CD4-positive, alpha-beta T cell treated with Interleukin-2 at 100 ng/mL for 4 hours (primary cell): ENCODE measurements at places on chromosomes 1 and 21.

- no peak for DNase-seq
Measured at GRCh38 chr1:9317591-9318417, 25.1 kb downstream of the SPSB1 start.

- DNase-seq: peak; percentile 51
Measured at GRCh38 chr1:21782349-21782867, 541 bp downstream of the USP48 start.

DNA sequence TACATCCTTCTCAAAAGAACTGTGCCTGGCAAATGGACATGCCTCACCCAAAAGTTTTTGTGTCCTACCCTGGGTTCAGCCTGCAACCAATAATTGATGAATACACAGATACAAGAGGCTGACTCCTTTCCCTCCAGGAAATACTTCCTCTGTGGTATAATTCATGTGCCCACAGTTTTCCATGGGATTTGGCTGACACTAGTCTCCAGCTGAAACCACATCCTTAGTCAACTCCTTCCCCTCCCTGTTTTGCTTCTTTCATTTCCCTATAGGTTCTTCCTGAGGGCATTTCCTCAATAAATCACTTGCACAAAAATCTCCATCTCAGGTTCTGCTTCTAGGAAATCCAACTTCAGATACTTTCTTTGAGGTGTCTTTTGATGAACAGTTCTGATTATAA is 436.6 kb upstream of the C1orf87 start:
- DNase-seq: no peak

DNA sequence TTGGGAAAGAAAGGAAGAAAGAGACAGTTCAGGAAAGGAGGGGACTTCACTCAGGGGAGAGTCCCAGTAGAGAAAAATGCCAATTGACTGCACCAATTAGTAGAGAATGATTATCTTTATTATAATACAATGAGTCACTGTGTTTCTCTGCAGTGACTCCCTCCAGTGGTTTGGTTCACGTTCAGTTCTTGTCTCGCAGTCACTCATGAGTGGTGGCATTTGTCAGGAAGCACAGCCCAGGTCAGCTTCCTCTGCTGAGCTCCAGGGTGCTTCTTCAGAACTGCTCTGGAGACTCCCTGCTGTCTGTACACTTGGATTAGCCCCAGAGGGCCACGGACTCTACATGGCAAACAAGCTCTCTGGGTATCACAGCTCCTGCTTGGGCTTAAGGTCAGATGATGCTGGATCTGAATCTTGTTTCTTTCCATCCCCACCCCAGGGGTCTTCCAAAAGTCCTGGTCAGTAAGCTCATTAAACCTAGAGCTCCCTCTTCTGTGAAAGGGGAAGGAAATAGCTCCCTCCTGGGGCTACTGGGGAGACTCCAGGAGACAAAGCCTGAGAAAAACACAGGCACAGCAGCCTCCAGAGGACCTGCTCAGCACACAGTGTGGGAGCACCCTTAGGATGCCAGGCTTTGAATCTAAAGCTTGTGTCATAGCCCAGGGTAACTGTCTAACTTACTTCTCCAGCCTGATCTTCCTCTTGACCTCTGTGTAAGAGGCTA is 619.0 kb downstream of the AJAP1 start:
- no peak for DNase-seq

DNA sequence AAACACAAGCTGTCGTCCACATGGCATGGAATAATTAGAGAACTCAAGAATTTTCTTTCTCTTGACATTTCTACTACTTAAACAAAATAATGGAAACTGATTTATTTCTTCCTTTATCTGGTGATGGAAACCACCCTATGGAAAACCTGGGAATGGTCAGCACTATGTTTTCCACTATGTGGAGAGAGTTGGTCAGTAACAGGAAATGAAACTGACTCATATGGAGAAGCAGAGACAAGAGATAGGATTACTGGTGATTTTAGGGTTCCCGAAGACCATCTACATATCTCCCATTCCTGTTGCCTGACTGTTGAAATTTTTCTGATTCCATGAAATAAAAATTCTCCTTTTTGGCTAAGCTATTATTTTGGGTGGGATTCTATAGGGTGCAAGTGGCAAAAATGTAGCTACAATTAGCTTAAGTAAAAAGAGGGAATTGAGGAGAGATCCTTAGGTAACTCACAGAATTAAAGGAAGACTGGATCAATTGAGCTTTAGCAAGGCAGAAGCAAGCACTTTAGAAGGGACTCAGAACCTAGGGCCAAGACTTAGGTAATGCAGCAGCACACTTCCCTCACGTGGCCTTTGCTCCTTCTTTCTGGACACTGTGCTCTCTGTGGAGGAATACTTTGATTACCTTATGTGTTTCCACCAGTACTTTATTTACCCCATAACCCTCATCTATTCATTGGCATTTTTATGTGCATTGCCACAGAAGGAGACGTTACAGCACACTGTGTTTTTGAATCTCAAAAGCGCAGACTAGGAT is 89.6 kb downstream of the LEPR start:
- no peak for DNase-seq

- DNase-seq: no peak
Measured at GRCh38 chr1:223219318-223219635, 76.2 kb upstream of the TLR5 start.

- DNase-seq: no peak
Measured at GRCh38 chr1:24702511-24703293, 42.5 kb upstream of the CLIC4 start.

- no peak for DNase-seq
Measured at GRCh38 chr1:212621949-212622305, 13.4 kb downstream of the ATF3 start.

- DNase-seq: no peak
Measured at GRCh38 chr1:16143005-16143565, 12.8 kb downstream of the EPHA2 start.

DNA sequence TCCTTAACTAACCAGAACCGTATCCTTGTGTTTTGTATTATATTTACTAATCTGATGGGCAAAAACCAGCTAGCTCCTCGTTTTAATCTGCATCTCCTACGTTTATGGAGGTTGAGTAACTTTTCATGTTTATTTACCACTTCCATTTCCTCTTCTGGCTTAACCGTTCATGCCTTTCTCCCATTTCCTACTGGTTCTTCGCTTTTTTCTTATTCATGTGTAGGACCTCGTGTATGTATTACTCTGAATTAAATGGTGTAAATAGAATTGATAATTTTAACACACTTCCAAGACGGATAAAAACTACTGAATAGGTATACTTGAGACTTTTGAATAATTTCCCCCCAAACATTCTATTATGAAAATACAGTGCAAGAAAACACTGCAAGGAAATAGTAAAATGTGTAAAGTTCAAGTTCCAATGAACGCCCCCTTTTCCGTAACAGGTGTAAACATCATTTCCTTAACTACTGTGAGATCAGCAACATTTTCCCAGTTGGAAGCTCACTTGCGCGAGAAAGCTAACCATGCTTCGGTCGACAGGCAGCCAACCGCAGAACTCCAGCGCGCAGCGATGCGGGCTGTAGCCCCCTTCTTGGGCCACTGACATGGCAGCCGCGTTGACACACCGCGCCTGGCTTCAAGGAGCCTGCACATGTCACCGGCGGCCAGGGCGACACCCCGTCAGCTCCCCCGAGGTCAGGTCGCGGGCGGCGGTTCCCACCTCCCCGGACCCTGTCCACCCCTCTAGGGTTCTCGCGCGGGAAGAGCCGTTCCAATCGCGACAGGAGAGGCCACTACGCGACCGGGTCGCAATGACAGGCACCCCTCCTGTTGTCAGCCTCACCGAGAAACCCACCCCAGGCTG is 816 bp downstream of the EDEM3 start:
- DNase-seq: peak; percentile 26

DNA sequence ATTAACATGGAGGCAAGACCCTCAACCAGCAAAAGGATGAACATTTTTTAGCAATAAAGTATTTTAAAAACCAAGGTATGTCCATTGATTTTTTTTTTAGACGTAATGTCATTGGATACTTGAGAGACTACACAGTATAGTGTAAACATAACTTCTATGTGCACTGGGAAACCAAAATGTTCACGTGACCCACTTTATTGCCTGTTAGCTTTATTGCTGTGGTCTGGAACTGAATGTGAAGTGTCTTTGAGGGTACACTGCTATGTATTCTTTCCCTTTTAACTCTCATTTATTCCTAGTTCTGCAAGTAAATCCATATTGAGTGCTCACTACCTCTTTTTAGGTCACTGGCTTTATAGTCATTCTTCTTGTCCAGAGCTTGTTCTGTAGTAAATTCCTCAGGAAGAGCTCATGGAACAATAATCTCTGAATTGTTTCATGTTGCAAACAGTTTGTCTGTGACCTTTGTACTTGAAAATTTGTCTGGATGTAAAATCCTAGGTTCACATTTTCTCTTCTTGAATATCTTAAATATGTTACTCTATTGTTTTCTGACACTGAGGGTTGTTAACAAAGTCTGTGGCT is 20.6 kb downstream of the ABCD3 start:
- DNase-seq: no peak

GRCh38 chr1:54767526-54767925 is 3.2 kb upstream of the PARS2 start:
- peak; percentile 7 for DNase-seq

- no peak for DNase-seq
Measured at GRCh38 chr1:202553560-202554038, 156.7 kb downstream of the SYT2 start.

GRCh38 chr1:41161846-41162245 is 80.3 kb downstream of the SCMH1 start:
- no peak for DNase-seq

DNA sequence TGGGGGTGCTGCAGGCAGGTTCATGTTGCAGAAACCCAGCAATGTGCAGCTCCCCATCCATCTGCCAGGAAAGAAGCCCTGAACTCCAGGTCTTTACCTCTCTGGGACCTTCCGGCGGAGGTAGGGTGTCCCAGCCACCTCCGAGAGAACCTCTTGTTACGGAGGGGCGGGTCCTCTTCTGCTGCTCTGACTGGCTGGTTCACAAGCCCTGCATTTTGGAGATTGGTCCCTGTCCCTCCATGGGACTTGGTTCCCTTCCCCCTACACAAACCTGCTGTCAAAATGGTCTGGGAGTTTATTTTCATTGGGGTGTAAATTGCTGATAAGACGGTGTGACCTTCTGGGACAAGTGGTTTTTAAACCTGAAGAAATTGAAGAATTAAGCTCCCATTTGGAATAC is 8.0 kb upstream of the CELSR2 start:
- no peak for DNase-seq

- DNase-seq: peak; percentile 68
Measured at GRCh38 chr1:26838474-26839338, 12.2 kb downstream of the ZDHHC18 start.

DNA sequence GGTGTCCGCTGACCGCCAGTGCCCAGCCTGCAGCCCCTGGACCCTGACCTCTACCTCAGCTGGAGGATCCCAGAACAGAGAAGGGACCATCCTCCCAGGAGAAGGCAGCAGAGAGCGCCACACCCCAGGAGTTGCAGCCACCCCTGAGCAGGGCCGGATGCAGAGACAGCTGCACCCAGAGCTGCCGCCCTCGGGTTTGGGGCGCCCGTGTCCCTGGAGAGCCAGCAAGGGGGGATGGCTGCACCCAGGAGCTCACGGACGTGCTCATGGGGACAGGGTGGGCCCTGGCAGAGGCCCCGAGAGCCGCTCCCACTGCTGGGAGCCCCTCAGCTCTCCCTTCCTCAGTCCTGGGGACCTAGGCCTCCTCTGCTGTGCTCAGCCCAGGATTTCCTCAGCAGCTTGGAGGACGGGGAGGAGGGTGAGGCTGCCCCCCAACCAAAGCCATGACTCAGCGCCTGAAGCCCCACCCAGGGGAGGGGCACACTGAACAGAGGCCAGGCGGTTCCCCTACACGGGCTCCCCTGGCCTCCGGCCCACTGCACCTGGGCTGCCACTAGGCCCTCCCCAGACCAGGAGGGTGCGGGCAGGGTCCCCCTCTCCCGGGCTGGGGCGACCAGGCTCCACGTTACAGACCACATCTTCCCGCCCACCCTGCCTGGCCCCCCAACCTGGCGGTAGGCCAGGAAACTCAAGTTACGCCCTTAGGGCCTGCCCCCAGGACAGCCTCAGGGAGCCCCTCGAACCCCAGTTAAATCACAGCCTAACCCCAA is 2.2 kb downstream of the ACAP3 start:
- DNase-seq: peak; percentile 78

DNA sequence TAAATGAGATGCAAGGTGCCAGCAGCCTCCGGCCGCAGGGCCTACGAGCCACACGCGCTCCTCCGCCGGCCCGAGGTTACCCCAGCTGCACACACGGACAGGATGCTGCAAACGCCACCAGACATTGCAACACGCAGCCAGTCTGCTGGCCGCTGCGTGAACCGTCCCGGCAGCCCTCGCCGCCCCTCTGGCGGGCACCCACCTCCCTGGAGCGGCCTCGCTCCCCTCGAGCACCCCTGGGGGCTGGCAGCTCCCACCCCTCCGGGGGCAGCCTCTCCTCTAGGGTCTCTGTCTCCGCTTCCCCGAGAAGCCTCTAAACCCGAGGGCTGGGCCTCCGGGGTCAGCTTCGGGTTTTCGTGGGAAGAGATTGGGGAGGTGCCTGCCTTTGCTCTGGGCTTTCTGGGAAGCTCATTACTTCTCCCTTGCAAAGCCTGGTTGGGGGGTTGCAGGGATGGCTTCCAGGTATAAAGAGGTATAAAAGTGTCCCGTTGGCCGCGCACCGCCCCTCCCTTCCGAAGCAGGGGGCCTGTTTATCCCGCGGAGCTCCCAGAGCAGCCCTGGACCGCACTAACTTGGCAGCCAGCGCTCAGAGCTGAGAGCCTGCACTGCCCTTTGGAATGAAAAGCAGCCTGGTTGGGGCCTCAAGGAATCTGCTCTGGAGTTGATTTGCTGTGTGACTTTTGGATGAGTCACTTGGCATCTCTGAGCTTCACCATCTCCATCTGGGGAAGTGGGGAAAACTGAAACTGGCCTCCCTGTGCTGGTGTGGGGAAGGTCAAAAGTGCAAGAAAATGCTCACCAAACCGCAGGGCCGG is 21.8 kb downstream of the DHRS3 start:
- no peak for DNase-seq

DNA sequence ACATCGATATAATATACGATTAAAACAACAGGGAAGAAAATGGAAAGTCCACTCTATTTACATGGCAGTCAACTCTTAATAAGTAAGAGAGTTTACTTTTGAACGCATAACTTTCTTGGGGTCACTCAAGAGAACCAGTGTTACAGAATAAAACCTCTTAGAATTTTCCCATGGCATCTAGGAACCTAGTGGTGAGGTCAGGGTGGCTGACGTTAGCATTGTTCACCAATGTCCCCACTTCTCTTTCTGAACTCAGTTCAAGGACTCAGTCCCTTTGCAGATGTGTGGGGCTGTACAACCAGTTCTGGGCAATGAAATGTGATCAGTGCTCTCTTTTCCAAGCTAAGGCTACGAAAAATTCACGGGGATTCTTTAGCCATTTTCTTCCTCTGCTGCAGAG is 2.6 kb upstream of the RNF2 start:
- no peak for DNase-seq

- no peak for DNase-seq
Measured at GRCh38 chr1:24418898-24419628, 3.5 kb downstream of the NIPAL3 start.

DNA sequence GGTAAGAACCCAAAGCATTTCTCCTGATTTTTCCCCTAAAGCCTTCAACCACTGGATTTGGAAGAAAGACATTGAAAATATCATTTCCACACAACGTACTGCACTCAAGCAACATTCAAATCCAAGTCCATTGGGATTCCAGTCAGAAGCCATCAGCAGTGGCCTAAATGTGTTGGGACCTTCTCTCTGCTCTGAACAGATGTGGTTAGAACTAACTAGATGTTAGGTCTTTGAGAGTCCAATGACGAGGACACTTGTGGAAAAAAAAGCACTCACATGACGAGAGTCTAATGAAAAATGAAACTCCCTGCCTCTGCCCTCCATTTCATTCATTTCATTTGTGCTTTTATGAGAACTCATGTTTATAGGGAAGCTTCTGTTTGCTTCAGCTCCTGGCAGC is 382.3 kb downstream of the SIPA1L2 start:
- DNase-seq: no peak

- no peak for DNase-seq
Measured at GRCh38 chr1:36735939-36736730, 253.4 kb upstream of the CSF3R start.
